Peyer's patch (tissue), 4 donors: ENCODE measurements at places on chromosomes 12 and 14. TPM values are rescaled to one million over a fixed set of nuclear protein-coding genes. Genes with fewer than 3 reads are reported as not detected.

EPYC gene
- total RNA-seq = not detected

SLC10A1 gene
- total RNA-seq = not detected

RIN3 gene
- total RNA-seq = 15.4 TPM

ACOT6 gene
- not detected for total RNA-seq

CLMN gene
- 36.3 TPM for total RNA-seq

LMNTD1 gene
- total RNA-seq = not detected

RGS6 gene
- total RNA-seq = 9.1 TPM

CAPS2 gene
- 11.6 TPM for total RNA-seq

DNA sequence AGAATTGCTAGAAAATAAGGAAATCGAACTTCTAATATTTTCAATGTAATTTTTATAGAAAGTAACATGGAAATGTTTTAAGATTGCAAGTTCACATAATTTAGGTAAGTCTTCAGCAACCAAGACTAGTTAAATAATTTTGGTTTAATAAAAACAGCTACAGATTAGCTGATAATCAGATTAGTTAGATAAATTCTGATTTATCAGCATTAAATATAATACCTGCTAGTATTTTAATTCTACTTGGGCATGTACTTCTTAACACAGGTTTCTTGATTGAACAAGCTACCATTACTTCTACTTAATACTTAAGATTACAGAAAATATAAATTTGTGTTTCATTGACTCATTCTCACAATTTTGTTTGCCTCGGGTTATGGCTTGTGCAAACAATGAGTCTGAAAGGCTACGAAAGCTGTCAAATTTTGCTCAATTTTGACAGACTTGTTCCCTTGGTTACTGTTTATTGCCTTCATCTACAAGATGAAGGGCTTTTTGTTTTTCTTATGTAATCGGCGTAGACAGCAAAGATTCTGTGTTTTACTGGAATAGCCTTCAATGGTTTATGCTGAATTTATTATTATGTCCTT lies 116.1 kb upstream of the NUDT4 start:
- no peak for DNase-seq

GRCh38 chr12:47534695-47535094 lies 171.1 kb downstream of the RPAP3 start:
- DNase-seq = no peak

GRCh38 chr12:34625116-34625515 lies 602.8 kb downstream of the ALG10 start:
- DNase-seq = no peak

GRCh38 chr12:47982311-47982710 lies 18.9 kb downstream of the TMEM106C start:
- no peak for DNase-seq

- DNase-seq = no peak
Observed at GRCh38 chr14:91234791-91235114, 9.8 kb downstream of the GPR68 start.
